MCF 10A (cell line): ENCODE measurements at places on chromosomes 1 and 21. TPM values are rescaled to one million over a fixed set of nuclear protein-coding genes. Genes with fewer than 3 reads are reported as not detected.

Gene THAP3
- total RNA-seq = 14.7 and 18.9 TPM in 2 replicates

Gene HSD3B2
- not detected in 2 replicates for total RNA-seq

Gene LORICRIN
- not detected in 2 replicates for total RNA-seq

Gene LCE2A
- total RNA-seq = not detected in 2 replicates

Gene HES2
- total RNA-seq = 5.0 and 7.6 TPM in 2 replicates

Gene TRIM67
- total RNA-seq = not detected in 2 replicates

Gene TFF3
- not detected in 2 replicates for total RNA-seq

Gene SYT14
- total RNA-seq = 0.79 and 1.4 TPM in 2 replicates

DNA sequence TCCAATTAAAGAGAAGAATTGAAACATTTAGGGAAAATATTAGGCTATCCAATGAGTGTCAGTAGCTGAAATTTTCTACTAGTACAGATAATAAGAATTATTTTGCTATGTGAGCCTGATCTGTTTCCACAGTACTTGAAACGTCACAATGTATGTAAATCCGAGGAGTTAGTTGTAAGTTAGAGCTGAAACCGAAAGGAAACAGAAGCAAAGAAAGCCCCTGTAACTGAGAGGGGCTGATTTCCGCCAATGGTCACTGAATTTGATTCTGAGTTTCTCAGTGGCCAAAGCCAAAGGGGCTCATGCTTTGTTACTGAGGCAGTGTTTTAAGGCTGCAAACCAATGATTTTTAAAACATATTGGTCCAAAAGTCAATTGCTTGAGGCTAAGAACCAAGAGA lies 168.3 kb upstream of the DUSP10 start:
- no peak for DNase-seq

DNA sequence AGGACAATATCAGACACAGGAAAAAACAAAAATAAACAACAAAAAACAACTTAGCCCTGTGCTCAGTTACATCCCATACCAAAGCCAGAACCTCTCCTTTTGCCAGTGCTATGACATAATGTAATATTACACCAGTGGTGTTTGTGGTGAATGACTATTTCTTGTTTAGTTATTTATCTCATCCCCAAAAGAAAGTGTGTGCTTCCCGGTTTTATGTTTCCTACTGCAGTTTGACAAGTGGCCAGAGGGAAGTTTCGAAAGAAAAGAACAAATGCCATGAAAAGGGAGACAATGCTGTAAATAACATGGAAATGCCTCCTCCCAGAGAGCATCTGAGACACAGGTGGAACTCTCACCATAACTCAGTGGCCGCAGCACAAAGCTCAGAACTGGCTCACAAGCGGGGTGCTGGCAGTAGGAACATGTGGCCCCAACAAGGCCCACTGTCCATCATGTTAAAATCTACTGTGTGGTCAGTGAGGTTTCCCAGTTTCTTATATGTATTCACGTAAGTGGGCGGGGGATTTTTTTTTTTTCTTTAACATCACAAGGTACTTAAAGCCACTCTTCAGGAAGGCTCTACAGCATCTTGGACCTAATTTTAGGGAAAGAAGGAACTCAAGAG lies 158.2 kb downstream of the BARHL2 start:
- DNase-seq = no peak

- no peak for DNase-seq
Observed at GRCh38 chr21:16663436-16663835, 849.4 kb upstream of the CXADR start.

DNA sequence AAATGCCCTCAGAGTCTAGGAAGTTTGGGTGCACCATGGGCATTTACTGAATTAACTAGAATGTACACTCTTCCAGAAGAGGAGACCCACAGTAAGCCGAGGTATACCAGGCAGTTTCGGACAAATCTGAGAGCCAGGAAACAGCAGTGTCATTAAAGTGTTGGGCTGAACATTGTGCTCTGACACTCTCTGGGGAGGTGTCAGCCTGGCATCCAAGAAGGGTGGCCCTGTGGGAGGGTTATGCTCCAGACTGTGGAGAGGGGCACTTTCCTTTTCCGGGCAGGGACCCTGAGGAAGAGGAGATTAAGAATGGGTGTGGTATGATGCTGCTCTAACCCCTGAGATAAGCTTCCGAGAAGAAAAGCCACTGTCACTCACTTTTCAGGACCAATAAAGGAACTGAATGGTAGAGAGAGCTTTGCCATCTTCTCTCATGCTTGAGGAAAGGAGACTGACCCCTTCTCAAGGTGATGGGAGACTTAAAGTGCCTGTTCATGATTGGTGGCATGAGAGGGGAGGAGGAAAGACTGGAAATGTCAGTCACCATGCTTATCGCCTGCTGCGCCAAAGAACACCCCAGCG lies 98.2 kb downstream of the UCK2 start:
- no peak for DNase-seq

DNA sequence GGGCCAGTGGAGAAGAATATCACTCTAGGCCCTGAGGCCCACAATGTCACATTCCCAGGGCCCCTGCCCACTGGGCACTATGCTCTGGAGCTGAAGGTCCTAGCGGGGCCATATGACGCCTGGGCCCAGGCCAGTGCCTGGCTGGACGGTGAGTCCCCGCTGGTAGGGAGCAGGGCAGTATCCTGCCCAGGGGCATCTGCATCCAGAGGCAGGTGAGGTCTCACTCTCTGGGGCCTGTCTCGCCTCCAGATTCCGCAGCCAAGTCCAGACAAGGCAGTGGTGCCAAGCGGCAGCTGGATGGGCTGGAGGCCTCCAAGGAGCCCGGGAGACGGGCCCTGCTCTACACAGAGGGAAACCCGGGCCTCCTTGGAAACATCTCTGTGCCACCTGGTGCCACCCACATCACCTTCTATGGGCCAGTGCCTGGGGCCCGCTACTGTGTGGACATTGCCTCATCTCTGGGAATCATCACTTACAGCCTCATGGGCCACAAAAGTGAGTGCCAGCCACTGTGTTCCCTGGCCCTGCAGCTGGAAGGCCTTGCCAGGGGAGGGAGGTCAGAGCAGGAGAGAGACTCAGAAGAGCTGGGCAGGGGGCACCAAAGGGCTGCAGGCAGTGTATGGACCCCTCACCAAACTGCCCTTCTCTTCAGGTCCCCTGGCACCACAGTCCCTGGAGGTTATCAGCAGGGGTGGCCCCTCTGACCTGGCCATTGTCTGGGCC lies 11.1 kb upstream of the PTPN7 start:
- no peak for DNase-seq

DNA sequence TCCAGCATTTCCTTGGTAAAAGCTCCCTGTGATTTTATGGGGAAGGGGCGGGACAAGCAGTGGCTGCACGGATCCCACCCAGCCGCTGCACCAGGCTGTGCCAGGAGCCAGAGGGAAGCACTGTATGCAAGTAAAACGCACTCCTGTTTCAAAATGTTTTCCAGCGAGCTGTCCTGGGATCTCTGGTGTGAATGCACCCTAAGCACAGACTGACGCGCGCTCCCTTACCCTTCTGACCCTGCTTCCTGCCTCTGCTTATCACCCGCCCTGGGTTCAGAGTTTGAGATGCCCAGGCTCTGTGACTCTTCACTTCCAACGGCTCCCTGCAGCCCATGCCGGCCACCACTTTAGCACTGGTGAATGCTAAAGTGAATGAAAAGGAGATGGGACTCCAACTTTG lies 131.2 kb downstream of the RHOU start:
- DNase-seq = no peak

DNA sequence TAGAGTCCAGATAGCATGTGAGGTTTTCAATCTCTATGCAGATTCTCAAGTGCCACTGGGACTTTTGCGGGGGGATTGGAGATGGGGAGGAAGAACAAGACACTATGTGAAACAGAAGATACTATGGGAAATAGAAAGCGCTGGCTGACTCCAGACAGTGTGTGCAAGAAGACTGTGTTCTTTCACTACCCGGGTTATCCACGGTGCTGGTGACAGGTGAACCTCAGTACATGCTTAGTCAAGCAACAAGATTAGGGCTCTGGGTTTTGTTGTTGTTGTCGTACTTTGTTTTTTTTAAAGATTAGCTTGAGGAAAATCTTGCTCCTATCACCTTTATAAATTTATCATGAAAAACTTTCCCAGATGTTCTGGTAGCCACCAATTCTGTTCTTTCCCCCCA lies 56.4 kb downstream of the SUSD4 start:
- DNase-seq = no peak

DNA sequence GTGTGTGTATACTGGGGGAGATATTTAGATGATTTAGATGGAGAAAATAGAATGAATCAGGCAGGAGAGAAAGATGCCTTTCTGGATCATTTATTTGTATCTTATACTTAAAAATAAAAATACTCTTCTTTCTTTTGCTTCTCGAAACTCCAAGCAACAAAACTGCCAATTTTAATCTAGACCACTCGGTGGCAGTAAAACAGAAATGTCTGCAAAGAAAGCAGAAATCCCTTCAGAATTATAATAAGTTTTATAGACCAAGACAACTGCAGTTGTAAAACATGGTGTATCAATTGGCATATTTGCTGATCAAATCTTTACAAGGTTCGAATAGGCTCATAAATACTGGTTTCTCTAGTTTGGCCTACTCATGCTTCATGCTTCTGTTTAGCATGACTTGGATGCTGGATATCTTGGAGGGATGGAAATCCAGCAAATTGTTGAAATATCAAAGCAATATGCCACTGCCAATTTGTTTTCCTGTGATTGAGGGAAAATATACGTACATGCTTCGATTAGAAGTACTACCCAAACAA lies 15.1 kb upstream of the C1orf87 start:
- DNase-seq = no peak

DNA sequence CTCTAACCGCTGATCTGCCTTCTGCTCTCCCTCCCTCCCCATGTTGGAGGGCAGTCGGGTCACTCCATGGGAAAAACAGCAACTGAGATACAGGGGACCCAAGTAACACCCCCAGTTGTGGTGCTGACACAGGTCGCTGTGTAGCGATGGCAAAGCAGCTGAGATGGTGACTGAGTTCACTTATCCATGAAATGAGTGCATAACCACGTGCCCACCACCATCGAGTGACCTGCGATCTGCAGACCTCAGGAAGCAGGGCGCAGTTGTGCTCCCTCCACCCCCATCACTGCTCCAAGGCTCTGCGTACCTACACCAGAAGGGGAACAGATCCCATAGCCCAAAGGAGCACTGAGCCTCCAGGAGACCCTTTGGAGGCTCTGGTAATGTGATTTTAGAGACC lies 31.1 kb downstream of the KCNN3 start:
- no peak for DNase-seq

DNA sequence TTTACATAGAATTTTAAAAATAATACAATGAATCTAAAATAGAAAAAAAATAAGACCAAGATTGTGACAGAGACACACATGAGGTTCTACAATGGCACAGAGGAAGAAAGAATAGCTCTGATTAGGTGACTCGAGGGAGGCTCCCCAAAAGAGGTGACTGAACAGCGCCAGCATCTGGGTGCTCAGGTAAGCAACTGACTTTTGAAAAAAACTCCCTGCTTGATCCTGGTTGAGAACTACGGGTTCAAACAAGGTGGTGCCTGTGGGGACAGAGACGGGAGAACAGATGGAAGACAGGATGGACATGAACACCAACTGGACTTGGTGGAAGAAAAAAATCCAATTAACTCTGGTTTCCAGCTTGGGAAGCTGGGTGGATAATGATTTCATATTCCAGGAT lies 22.5 kb downstream of the BATF3 start:
- DNase-seq = no peak
